ENCODE measurements at places on chromosomes 1 and 21.

DNA sequence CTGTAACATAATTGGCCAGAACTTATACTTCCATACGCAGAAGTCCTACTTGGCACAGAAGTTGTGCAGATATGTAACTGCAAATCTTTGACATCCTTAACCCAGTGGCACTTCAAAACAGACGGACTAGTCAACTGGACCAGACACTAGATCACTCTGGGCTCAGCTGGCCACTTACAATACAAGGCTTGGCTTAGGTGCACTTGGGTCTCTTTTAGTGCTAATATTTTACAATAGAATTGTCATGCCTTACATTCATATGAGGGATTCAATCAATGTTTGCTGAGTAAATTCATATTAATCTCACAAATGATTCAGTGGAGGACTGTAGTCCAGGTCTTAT, 20.1 kb downstream of the XKR8 start:
- DNase-seq: no peak

DNA sequence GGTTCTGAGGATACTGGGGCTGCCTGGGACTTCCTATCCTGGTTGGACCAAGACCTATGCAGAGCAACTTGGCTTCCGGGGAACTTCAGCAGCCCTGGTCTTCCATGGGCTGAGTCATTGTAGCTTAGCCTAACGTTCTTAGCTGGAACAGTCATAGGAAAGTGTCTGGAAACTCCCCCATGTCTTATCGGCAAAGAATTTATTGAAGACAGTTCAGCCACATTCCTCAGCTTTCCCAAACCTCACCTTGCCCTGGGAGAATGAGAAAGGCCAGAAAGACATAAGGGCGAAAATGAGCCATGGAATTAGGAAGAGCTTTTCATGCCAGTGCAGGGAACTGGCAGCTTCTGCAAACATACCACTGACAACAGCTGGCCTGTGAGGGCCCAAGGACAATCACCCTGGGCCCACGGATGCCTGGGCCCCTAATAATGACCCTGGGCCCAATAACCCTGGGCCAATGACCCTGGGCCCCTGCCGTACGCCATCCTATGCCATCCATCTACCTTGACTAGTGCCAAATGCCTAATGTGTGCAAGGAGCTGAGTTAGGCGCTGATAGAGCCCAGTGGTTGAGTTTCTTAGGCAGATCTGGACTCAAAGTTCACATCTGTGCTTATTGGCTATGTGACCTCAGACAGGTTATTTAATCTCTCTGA, 114.4 kb upstream of the GADD45A start:
- DNase-seq: no peak

DNA sequence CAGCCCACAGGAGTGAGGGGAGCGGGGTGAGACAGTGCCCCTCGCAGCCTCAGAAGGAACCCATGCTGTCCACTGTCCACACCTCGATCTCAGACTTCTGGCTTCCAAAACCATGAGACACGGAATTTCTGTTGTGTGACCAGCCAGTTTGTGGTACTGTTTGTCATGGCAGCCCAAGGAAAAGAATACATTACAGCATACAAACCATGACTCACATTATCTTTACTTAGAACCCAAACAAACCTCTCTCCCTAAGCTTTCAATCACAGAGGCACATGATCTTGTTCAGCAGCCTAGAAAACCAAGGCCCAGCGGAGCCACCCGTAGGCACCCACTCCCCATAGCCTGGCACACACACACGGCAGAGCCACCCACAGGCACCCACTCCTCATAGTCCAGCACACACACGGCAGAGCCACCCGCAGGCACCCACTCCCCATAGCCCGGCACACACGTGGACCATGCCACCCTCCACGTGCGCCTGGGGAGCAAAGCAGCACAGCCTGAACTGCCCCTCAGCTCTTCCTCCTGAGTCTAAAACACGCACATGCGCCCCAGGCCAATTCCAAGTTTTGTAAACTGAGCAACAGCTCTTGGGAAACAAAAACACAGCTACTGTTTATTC, 458 bp upstream of the KRTAP10-4 start:
- DNase-seq: no peak

- no peak for DNase-seq
Observed at GRCh38 chr1:7385471-7386225, 385.4 kb upstream of the VAMP3 start.

- DNase-seq: no peak
Observed at GRCh38 chr1:8473891-8474300, 156.0 kb downstream of the SLC45A1 start.

- DNase-seq: no peak
Observed at GRCh38 chr1:213973129-213973528, 14.6 kb upstream of the PROX1 start.
